ENCODE measurements at places on chromosomes 3 and 15.

GRCh38 chr3:133474817-133475216 is 75.0 kb downstream of the BFSP2 start:
- peaks cover 26% of the 10 kb centered on the region for H3K4me1 ChIP-seq
- DNase-seq, result no peak
- H3K27me3 ChIP-seq, result no peaks in the 10 kb centered on the region
- peak overlapping the region; percentile 87 for H3K27ac ChIP-seq
- H3K4me3 ChIP-seq, result no peak overlapping the region

- peaks cover 84% of the 10 kb centered on the region for H3K4me1 ChIP-seq
- DNase-seq, result no peak
- H3K36me3 ChIP-seq, result no peaks in the 10 kb centered on the region
- peak overlapping the region; percentile 74 for H3K27ac ChIP-seq
- H3K27me3 ChIP-seq, result no peaks in the 10 kb centered on the region
- H3K4me3 ChIP-seq, result no peak overlapping the region
Observed at GRCh38 chr15:22960556-22960955, 19.6 kb downstream of the CYFIP1 start.

GRCh38 chr3:78999139-78999538 is 768.7 kb downstream of the ROBO1 start:
- DNase-seq, result no peak
- no peak overlapping the region for H3K4me3 ChIP-seq
- no peaks in the 10 kb centered on the region for H3K27me3 ChIP-seq
- H3K27ac ChIP-seq, result no peak overlapping the region
- H3K4me1 ChIP-seq, result peaks cover 9% of the 10 kb centered on the region

GRCh38 chr3:191783024-191783423 is 322.1 kb downstream of the PYDC2 start:
- H3K36me3 ChIP-seq, result no peaks in the 10 kb centered on the region
- H3K27ac ChIP-seq, result no peak overlapping the region
- no peaks in the 10 kb centered on the region for H3K27me3 ChIP-seq
- H3K4me3 ChIP-seq, result no peak overlapping the region

- peaks cover 50% of the 10 kb centered on the region for H3K4me1 ChIP-seq
- no peak overlapping the region for H3K4me3 ChIP-seq
- DNase-seq, result no peak
- no peaks in the 10 kb centered on the region for H3K27me3 ChIP-seq
Observed at GRCh38 chr3:11201251-11202019, 47.1 kb downstream of the HRH1 start.
